ENCODE measurements at places on chromosomes 11 and 22. TPM values are rescaled to one million over a fixed set of nuclear protein-coding genes. Genes with fewer than 3 reads are reported as not detected.

Gene OR52N4
- not detected for total RNA-seq

DNA sequence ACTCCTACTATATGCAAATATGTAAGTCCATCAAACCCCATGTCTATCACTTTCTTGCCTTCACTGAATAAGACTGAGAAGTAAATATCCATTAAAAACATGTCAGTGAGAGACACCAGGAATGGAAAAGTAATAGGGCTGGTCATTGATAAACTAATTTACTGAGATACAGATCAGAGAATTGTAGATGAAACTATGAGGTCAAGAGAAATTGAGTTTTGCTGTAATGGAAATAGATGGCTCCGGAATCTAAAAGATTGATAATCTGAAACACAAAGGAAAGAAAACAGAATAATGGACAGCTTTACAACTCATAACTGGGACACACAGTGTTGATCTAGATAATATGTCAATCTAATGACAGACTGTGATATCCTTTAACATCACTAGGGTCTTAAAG lies 1018.3 kb upstream of the RAG2 start:
- DNase-seq = no peak

DNA sequence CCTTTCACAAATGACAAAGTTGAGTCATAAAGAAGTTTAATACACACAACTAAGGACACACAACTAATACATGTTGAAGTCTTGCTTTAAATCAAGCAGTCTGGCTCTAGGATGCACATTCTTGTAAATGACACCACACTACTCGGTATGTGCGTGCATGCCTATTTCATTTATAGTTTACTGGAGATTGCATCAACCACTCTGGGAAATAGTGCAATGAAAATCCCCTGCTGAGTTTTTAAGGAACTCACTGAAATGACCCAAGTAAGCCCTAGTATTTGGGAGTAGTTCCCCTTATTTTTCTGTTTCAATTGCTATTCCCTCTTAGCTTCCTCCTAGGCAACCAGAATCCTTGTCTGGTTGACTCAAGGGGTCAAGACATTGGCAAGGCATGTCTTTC lies 160.2 kb upstream of the LARGE1 start:
- DNase-seq = no peak

DNA sequence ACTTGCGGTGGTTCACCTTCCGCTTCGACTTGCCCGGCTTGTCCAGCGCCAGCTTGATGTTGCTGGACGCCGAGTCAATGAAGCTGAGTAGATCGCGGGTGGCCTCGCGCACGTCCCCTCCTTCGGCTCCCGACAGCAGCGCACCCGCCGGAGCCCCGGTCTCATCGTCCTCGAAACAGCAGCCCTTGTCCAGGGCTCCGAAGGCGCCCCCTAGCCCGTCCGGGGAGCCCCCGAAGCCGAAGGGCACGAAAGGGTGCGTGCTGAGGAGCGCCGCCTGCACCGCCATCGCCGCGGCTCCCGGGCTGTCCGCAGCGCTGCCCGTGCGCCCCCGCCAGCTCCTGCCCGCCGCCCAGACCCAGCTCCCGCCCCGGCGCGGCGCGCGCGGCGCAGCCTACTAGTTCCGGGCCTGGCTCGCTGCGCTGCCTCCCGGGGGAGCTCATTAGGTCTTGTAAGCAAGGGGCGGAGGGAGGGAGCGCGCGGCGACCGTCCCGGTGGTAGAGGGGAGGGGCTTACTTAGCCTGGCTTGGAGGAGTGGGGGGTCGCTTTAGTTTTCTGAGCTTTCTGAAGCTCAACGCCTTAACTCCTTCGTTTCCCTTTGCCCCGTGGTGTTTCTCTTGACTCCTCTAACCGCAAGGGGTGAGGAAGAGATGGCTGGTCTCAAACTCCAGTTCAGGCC lies at the start of gene FAM181B:
Gene FAM181B (minus strand): TSS at position 421 of the 676 bp plus-strand sequence. CDS start 135 bp downstream, at position 286.
- DNase-seq = no peak

All from glomerular endothelial cell (primary cell).